NAMALWA (cell line): ENCODE measurements at places on chromosomes 12 and 14.

- no peak for DNase-seq
Observed at GRCh38 chr14:29645117-29645516, 282.5 kb downstream of the PRKD1 start.

DNA sequence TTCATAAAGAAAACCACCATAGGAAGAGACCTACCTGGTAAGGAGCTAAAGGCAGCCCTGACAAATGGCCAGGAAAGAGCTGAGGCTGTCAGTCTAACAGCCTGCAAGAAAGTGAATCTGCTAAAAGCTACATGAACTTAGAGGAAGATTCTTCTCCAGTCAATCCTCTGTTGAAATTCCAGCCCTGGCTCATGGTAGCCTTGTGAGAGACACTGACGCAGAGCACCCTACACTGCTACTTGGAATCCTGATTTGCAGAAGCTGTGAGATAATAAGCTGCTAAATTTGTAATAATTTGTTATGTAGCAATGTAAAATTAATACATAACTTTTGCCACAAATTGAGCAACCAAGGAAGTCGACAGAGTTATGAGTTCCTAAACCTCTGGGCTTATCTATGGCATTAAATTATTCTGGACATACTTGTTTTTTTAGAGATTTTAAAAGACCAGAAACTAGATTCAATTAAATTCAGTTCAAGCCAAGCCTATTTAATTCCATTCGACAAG lies 257.0 kb downstream of the ETNK1 start:
- DNase-seq, result no peak

DNA sequence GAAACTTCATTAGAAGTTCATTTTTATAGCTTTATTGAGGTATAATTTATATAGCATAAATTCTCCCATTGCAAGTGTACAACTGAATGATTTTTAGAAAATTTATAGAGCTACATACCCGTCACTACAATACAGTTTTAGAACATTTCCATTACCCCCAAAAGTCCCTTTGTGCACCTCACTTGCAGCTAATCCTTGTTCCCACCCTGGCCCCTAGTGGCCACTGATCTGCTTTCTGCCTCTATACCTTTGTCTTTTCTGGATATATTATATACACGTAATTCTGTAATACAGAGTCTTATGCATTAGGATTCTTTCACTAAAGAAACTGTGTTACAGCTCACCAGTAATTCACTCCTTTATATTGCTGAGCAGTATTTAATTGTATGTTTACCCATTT lies 145.1 kb upstream of the DIO2 start:
- DNase-seq, result peak; percentile 27

GRCh38 chr12:24561882-24562770 lies 386.8 kb downstream of the BCAT1 start:
- peak; percentile 78 for DNase-seq

- no peak for DNase-seq
Observed at GRCh38 chr14:69868363-69868963, 10.8 kb upstream of the SMOC1 start.

DNA sequence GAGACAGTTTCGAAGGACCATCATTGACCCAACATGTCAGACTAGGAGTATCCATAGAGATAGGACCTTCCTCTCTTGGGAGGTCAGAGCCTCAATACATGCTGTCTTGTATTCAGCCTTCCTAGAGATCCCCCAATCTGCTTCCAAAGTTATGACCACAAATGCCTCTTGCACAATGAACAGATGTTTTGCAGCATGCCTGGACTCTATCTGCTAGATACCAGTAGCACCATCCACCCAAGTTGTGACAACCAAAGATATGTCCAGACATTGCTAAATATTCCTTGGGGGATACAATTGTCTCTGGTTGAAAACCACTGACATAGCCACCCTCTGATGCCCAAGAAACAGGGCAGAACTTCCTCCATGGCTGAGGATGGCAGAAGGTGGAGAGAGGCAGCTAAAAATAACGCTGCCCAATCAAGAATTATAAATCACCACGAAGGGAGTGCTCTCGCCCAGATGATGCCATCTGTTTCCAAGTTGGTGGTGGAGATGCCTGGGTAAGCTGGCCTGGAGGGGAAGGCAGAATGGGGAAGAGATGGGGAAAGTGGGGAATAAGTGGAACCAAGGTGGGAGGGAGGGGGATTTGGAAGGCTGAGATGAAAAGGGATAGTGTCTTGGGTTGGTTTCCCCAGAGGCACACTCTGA lies 42.9 kb upstream of the NOS1 start:
- no peak for DNase-seq

DNA sequence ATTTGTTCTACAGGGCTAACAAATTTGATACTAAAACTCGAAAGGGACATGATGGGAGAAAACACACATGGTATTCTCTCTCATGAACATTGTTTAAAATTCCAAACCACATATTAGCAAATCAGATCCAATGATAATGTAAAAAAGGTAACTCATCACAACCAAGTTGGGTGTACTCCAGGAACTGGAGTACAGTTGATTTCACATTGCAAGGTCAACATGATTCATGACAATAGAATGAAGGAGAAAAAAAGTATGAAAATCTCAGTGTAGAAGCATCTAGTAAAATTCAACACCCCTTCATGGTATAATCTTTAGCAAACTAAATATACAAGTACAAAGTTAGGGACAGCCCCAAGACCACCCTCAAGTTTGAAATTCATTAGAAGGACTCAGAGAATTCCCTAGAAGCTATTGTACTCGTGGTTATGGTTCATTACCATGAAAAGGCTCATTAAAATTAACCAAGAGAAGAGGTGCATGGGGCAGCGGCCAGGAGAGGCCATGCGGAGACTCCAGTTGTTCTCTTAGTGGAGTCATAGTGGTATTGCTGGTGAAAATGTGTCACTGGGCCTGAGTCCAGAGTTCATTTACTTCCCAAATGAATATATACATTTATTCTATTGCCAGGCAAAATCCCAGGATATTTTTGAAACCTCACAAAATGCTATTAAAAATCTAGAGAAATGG lies 3.1 kb upstream of the CDCA4 start:
- DNase-seq, result no peak

- peak; percentile 41 for DNase-seq
Observed at GRCh38 chr14:99479906-99480869, at the start of gene SETD3. Gene SETD3, minus strand, starts transcription at chr14:99480859. Its CDS starts 15,054 bp downstream, at chr14:99465805.

DNA sequence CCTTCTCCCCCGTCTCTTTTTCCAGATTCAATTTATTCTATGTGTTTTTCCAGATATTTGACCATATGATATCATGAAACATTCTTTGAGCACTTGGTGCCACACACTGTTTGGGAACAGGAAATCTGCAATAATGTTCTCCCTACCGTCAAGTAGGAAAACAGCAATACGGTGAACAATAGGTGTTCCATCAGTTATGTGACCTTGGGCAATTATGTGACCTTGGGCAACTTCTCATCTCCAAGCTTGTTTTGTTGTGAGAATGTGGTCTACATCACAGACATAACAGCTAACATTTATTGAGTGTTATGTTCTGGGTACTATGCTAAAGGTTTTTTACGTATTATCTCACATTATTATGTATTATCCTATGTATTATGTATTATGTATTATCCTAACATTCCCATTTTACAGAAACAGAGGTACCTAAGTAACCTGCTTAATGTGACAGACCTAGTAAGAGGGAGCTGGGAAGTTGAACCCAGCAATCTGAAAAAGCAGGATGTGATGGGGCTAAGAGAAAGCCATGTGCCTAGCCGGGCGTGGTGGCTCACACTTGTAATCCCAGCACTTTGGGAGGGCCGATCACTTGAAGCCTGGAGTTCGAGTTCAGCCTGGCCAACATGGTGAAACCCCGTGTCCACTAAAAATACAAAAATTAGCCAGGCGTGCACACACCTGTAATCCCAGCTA lies 1.2 kb upstream of the NEK9 start:
- DNase-seq, result no peak

- no peak for DNase-seq
Observed at GRCh38 chr12:108859923-108860291, 2.5 kb upstream of the SSH1 start.

DNA sequence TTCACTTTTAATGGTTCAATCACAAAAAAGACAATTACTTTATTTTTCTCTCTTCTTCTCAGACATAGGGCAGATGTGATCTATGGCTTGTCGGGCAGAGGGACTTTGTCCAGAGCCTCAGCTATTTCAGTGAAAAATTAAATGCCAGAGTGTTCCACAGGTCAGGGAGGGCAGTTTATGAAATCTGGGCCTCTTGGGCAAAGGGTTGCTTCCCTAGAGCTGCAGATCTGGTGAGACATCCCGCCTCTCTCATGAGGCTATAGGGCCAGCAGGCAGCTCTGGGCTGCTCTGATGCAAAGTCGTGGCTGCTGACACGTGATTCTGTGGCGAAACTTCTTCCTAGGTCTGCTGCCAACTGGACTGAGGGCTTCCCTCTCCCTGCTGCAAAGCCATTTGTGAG lies 6.0 kb downstream of the CLMN start:
- DNase-seq, result no peak

- DNase-seq, result peak; percentile 13
Observed at GRCh38 chr14:65070471-65070976, 31.8 kb downstream of the MAX start.

DNA sequence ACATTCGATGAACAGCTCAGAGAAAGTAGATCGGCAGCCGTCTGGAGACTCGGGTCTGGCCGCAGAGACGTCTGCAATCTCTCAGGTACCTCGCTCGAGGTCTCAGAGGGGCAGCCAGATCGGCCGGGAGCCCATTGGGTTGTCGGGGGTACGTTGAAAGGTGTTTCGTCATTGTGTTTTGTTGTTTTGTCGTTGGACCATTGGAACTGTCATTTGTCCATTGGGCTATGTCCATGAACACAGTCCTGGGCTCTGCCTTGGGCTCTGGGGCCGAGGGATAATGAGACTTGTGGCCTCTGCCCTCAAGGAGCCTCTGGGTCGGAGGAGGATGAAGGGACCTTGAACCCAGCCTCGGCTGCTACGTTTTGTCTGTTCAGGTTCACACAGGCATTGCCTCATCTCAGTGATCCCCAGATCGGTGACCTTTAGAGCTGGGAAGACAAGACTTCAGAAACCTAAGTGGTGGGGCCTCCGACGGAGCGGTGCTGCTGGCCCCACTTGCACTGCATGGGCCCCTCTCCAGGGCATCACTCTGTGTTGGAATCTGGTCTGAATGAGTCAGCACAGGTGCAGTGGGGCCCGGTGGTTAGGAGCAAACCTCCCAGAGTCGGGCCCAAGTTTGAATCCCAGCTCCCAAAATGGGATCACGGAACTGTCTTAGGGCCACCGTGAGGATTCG lies 23.6 kb upstream of the MLXIP start:
- DNase-seq, result no peak

DNA sequence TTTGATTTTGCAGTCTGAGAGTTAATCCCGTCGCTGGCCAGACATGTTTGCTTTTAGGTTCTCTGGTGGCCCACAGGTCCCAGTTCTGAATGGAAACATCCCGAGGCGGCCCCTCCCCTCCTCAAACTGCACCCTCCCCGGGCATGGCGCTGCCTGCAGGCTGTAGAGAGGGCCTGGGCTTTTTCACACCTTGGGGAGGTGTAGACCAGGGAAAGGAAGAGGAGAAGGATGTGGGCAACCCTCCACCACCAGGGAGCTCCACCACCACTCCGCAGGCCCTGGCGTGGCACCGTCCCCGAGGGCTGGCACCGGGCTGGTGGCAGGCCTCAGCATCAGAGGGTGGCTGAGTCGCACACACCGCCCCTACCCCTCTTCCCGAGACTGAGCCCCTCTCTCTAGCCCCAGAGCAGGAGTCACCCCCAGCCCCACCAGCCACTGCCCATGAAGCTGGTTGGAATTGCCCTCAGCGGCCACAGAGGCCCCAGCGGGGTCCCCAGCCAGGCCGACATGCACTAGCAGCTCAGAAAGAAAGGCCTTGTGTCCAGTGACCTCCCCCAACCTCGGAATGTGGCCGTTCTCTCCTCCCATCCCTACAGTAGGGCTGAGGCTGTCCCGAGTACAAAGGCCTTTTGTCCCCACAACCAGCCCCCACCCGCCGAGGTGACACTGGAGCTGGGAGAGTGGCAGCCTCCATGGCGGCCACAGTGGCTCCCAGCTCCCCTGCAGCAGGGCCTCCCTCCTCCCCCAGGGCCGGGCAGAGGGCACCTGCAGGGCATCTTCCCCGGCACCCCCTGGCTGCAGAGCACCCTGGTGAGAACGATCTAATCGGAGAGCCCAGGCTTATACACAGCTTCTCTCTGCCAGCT lies 23.5 kb upstream of the INF2 start:
- peak; percentile 52 for DNase-seq

GRCh38 chr14:72000907-72001306 lies 68.7 kb downstream of the RGS6 start:
- DNase-seq, result no peak

- DNase-seq, result no peak
Observed at GRCh38 chr14:103699901-103700752, 15.1 kb downstream of the XRCC3 start.

GRCh38 chr12:130117233-130117632 lies 45.0 kb upstream of the FZD10 start:
- no peak for DNase-seq

DNA sequence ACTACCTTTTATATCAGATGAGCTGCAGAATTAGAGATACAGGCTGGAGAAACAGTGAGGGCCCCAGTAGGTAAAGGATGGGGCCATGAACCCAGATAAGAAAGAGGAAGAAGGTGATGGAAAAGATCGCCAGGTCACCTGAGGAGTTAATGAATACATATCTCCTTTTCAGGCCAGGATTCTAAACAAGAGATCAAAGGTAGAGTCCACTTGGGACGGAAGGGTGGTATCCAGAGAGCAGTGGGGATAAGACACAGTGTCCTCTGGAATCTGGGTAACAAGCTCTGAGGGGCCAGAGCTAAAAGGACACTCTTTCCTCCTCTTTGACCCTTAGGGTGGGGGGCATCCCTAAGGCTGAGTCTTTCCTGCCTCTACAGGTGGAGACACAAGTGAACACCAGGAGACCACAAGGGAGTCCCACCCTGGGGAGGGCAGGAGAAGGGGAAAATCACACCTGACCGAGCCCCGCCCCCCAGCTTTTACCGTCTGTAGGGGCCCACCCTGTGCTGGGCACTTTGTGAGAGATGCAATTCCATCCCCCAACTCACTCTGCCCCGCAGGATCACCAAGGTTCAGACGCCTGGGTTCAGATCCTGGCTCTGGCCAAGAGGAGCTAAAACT lies 27.3 kb downstream of the SERPINA1 start:
- DNase-seq, result no peak

DNA sequence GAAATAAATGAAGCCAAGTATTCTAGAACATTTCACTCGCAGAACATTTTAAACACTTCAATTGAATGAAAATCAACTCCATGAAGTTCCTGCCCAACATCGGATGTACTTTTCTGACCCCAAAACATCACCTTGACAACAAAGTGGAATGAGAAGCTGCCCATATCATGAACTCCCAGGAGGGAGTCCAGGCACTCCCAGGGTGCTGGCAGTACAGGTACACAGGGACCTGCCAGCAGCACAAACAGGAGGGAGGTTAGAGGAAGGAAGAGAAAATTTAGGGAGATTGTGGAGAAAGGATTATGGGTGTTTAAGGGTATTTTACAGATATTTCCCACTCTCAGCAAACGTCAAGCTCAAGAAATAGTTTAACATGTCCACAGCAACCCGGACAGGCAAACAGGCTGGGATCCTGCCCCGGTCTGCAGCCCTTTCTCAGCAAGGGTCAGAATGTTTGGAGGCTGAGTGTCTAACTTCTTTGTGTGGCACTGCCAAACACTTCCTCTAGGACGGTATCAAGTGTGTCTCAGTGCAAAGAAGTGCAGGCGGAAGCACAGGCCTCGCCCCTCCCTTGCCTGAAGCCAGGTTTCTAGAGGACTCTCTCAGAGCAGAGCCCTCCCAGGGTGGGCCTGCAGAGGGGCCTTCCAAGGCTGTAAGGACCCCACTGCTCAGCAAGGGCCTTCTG lies 72.2 kb downstream of the SETD3 start:
- DNase-seq, result no peak

GRCh38 chr14:82855912-82856391 lies 1322.3 kb upstream of the SEL1L start:
- peak; percentile 46 for DNase-seq
